ENCODE measurements at places on chromosomes 2 and 18.

DNA sequence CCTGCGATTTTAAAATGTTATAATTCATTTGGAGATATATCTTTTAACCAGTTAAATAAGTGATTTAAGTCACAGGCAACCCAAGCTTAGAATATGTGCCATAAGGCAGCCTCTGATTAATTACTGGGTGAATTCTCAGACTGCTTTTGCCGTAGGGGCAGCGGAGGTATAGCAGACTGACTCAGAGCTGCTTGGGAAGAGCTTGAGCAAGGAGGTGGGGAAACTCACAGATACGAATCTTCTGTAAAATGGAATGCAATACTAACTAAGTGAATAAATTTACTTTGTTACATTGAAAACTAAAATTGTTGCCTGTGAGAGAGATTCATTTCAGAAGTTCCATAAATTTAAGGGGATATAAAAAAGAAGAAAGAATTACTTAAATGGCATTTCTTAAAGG is 115.4 kb downstream of the KYNU start:
- H3K36me3 ChIP-seq: no peaks in the 10 kb centered on the region
- H3K27ac ChIP-seq: no peak overlapping the region
- no peak for DNase-seq
- H3K27me3 ChIP-seq: no peaks in the 10 kb centered on the region
- H3K4me3 ChIP-seq: no peak overlapping the region

- DNase-seq: no peak
- peak within 1 kb of the TSS; percentile 51 for H3K4me3 ChIP-seq
- H3K27me3 ChIP-seq: peaks cover 30% of the 10 kb centered on the region
- H3K27ac ChIP-seq: no peak within 1 kb of the TSS
- H3K4me1 ChIP-seq: peaks cover 17% of the 10 kb centered on the region
- H3K36me3 ChIP-seq: no peaks in the 10 kb centered on the region
Measured at GRCh38 chr18:61333271-61333745, at the start of gene CDH20. Gene CDH20 (plus strand): TSS chr18:61333430.

DNA sequence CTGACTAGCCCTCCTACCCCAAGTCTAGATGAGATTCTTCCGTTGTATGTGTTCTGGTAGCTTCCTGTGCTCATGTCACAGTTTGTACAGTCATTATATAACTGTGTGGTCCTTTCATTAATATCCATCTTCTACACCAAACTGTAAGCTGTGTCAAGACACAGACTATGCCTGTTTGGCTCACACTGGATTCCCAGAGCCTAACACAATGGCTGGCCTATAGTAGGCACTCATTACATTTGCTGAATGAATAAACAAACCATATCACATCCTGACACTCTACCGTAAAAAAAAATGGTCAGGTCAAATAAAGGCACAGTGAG is 72.6 kb downstream of the ANKRD44 start:
- no peaks in the 10 kb centered on the region for H3K27me3 ChIP-seq
- peaks cover 17% of the 10 kb centered on the region for H3K4me1 ChIP-seq
- H3K27ac ChIP-seq: peak overlapping the region; percentile 56
- no peaks in the 10 kb centered on the region for H3K36me3 ChIP-seq

- no peak overlapping the region for H3K4me3 ChIP-seq
- peaks cover 51% of the 10 kb centered on the region for H3K4me1 ChIP-seq
- H3K27me3 ChIP-seq: no peaks in the 10 kb centered on the region
- peaks cover 6% of the 10 kb centered on the region for H3K36me3 ChIP-seq
Measured at GRCh38 chr2:241564596-241565410, 6.3 kb downstream of the BOK start.

GRCh38 chr2:178450524-178450773 is 526 bp downstream of the PRKRA start:
- peaks cover 19% of the 10 kb centered on the region for H3K36me3 ChIP-seq
- H3K4me1 ChIP-seq: peaks cover 32% of the 10 kb centered on the region
- H3K27ac ChIP-seq: peak overlapping the region; percentile 100
- DNase-seq: no peak

GRCh38 chr2:241003369-241003768 is 5.0 kb downstream of the SNED1 start:
- H3K4me1 ChIP-seq: peaks cover 17% of the 10 kb centered on the region
- H3K4me3 ChIP-seq: no peak overlapping the region
- no peak overlapping the region for H3K27ac ChIP-seq
- peaks cover 7% of the 10 kb centered on the region for H3K27me3 ChIP-seq
- DNase-seq: no peak

DNA sequence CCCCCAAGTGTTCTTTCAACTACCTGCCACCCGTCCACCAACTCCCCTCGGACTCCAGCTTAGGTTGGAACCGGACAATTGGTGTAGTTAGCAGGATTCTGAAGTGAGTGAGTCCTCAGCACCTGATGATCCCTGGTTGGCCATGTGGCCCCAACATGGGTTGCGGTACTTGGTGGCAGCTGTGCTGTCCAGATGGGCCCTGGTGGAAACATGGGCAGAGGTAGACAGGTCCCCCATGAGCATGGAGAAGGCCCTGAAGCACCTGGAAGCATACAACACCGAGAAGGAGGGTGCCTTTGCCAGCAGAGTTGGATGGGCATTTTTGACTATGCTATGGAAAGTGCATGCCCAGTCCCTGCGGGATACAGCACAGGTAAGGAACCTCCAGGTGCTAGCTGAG is 11.0 kb upstream of the C2orf42 start:
- no peak overlapping the region for H3K27ac ChIP-seq
- H3K4me1 ChIP-seq: peaks cover 9% of the 10 kb centered on the region
- peak overlapping the region; percentile 24 for H3K4me3 ChIP-seq
- DNase-seq: no peak
- no peaks in the 10 kb centered on the region for H3K27me3 ChIP-seq

GRCh38 chr18:37222354-37222998 is 343.1 kb downstream of the CELF4 start:
- no peak overlapping the region for H3K4me3 ChIP-seq
- no peak overlapping the region for H3K27ac ChIP-seq
- peaks cover 12% of the 10 kb centered on the region for H3K36me3 ChIP-seq
- DNase-seq: no peak

DNA sequence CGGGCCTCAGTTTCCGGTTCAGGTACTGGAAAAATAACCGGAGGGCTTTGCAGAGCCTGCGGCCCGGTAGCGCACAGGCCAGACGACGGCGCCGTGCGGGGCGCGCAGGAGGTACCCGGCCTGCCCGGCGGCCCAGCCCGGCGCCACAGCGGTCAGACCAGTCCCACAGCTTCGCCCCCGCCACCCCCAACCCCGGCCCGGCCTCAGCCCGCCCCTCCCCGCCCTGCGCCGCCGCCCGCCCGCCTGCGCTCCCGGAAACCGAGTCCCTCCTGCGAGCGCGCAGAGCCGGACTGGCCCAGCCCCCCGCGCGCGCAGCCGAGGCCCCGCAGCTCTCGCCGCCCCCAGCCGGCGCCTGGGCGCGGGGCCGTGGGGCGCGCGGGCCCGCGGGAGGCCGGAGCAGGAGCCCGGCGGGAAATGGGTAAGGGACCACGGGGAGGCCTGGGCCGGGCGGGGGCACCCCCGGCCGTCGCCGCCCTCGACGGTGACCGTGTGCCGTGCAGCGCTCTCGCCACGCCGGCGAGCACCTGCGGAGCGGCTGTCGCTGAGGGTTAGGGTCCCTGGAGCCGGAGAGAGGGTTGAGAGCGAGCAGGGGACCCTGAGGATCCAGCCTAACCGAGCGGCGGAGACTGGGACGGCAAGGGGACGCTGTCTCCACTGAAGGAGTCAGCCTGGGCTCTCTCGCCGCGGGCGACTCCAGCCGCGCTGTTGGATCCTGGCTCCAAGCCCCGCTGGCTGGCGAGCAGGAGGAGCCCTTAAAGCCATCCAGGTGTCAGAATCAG is 16.5 kb upstream of the PSD4 start:
- H3K27ac ChIP-seq: peak overlapping the region; percentile 87
- no peaks in the 10 kb centered on the region for H3K36me3 ChIP-seq
- H3K4me1 ChIP-seq: peaks cover 24% of the 10 kb centered on the region
- DNase-seq: no peak
- peaks cover 10% of the 10 kb centered on the region for H3K27me3 ChIP-seq

- H3K27ac ChIP-seq: no peak overlapping the region
- no peaks in the 10 kb centered on the region for H3K27me3 ChIP-seq
- no peaks in the 10 kb centered on the region for H3K36me3 ChIP-seq
- no peak for DNase-seq
Measured at GRCh38 chr2:13676269-13676668, 956.2 kb upstream of the LRATD1 start.
